ENCODE measurements at places on chromosomes 6 and 20.

GRCh38 chr6:47653706-47654105 is 44.7 kb upstream of the ADGRF4 start:
- DNase-seq: no peak

DNA sequence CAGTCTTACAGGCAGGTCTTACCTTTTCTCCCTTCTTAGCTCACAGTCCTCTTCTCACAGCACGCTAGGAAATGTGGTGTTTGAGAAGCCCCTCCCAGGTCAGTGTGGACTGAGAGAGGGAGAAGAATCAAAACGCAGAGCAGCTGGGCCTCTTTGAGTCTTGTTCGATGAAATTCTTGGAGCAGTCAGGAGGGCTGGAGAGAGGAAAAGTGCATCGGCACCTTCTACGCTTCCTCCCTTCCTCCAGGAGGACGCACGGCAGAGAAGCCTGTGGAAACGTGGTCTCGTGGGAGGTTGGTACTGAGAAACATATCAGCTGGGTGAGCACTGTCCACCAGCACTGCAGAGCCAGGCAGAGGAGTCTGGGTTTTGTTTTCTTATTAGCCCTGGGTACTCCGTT is 52.7 kb downstream of the TXLNB start:
- DNase-seq: no peak

DNA sequence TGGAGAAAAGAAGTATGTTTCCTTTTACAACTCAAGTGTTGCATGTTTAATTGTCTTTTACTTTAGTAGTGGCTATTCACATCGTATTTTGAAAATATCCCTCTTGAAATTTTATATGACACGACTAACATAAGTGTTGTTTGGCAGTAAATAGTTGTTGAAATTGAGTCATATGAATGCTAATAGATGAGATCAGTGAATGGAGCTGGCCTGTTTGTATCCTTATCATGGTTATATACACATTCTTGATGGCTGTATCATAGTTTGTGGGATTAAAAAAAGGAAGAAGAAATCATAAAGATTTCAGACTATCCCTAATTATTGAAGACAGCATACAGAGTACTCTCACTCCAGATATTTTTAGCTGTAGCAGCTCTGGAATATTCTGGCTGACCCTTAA is 8.2 kb upstream of the RAE1 start:
- no peak for DNase-seq

- no peak for DNase-seq
These were observed 259.3 kb upstream of the FAM83B start for GRCh38 chr6:54587277-54587676.

- DNase-seq: peak; percentile 57
These were observed 8.2 kb upstream of the CEP250 start for GRCh38 chr20:35447082-35447789.

- no peak for DNase-seq
These were observed 128.1 kb downstream of the ISM1 start for GRCh38 chr20:13349235-13349604.

All from pons (tissue), 1 donor.